T-cell (primary cell): ENCODE measurements at places on chromosomes 4 and X.

GRCh38 chr4:138724530-138724929 is 291.1 kb upstream of the NOCT start:
- DNase-seq: no peak

DNA sequence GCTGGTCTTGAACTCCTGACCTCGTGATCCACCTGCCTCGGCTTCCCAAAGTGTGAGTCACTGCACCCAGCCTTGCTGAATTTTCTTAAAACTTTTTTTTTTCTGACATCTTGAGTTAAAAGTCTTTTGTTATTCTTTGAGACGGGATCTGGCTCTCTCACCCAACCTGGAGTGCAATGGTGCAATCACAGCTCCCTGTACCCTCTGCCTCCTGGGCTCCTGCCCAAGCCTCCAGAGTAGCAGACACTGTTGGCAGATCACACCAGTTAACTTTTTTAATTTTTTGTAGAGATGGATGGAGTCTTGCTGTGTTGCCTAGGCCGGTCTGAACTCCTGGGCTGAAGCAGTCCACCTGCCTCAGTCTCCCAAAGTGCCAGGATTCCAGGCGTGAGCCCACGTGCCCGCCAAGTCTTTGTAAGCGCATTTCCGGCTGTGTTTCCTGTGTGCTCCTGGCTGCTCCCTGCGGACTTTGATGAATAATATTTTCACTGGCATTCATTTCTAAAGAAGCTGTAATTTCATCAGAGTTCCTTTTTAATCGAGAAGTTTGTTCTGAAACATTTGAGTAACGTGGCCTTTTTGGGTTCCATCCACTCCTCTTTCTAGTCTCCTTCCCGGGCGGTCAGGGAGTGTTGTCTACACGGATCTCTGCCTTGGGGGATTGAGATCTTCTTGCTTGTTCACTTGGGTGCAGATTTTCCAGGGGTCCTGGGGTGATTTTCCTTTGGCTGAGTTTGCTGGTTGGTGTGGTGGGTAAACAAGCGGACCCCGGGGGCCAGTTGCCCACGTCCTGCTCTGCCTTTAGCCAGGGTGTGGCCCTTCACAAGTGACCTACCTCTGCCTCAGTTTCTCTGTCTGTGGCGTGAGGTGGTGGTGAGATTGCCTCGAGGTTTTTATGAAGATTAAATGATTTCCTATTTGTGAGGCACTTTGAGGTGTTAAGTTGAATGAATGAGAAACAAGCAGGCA is 44.4 kb downstream of the PCGF3 start:
- no peak for DNase-seq

- no peak for DNase-seq
Measured at GRCh38 chrX:130631011-130631410, 229.2 kb downstream of the RBMX2 start.

DNA sequence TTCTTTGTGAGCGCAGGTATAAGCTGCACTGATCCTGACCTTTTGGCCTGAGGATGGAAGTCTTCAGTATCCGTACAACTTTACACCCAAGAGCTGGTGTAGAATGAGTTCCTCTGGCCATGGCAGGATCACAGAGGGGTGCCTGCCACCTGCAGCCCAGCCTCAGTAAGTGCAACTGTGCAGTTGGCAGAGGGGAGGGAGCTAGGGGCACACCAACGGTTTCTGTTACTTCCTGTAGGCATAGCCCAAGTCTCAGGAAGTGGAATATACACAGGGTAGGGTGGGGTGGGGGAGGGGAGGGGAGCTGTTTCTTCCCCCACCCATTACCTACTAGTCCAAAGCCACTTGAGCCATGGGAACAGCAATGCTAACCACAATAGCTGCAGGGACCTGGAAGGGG is 85.4 kb upstream of the GBA3 start:
- DNase-seq: peak; percentile 4

- DNase-seq: no peak
Measured at GRCh38 chr4:13349096-13349495, 135.0 kb downstream of the RAB28 start.

- DNase-seq: no peak
Measured at GRCh38 chrX:111257733-111258132, 12.6 kb downstream of the CAPN6 start.

DNA sequence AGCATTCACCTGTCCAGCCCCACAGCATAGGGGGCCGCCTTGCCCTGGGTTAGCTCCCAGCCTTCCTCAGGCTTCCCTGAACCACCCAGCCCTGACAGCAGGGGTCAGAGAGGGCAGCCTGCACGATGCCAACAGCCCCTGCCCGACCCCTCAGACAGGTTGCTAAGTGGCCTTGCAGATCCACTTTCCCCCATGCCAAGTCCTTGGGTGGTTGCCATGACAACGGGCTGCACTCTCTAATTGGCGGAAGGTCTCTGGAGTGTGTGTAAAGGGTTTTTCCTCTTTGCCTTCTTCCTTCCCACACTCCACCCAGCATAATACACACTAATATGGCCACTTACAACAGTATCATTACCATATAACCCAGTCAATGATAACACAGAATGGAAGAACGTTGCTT is 99.6 kb upstream of the AFAP1 start:
- no peak for DNase-seq

GRCh38 chr4:20901851-20902250 is 201.6 kb downstream of the PACRGL start:
- DNase-seq: no peak

DNA sequence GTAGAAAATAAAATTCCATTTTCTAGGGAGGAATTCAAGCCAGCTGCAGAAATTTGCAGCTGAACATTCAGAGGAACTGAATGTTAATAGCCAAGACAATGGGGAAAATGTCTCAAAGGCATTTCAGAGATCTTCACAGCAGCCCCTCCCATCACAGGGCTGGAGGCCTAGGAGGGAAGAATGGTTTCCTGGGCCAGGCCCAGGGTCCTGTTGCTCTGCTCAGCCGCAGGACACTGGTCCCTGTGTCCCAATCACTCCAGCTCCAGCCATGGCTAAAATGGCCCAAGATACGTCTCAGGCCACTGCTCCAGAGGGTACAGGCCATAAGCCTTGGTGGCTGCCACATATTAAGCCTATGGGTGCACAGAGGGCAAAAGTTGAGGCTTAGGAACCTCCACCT is 20.4 kb downstream of the FAM13A start:
- no peak for DNase-seq

DNA sequence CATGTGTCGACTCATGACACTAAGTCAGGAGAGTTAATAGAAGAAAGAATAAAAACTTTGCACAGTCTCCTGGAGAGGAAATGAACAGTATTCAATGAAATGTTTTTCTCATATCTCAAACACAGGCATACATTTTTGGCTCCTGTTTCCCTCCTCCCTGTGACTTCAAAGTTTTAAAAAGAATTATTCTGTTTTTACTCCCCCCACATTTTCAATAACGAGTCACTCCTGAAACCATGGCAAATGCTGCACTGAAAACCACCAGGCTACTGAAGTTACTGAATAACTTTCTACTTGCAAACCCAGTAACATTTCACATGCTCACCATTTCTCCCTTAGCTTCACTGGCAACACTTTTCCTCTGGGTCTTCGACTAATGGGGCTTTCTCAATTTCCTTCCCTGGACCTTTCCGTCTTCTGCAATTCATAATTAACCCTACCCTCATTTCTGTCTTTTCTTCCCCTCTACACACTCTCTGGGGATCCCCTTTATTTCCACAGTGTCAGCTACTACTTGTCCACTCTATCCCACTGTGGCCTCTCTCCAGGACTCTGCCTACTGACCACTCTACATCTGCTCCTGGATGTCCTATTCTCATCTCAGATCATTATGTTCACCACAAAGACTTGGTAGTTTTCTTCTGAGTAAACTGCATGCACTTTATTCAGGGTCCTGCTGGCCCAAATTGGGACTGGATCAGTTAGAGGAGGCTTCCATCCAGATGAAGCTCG is 225.8 kb upstream of the ETNPPL start:
- DNase-seq: no peak

DNA sequence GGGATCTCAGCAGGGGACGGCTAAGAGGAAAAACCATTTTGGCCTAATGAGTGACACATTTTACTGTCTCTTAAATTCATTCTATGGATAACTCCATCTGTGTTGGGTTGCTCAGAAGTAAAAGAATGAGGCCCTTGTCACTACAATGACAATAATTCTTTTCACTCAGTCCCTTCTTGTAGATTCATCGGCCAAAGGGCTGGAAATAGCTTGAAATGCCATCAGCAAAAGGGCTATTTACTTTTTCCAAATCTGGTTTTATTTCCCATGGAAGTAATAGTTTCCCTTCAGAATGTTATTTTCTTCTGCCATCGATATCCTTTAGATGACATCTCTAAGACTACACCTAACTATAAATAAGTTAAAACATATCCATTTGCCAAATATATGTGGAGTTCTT is 7.4 kb downstream of the MEPE start:
- no peak for DNase-seq

GRCh38 chr4:87912164-87913004 is 63.1 kb upstream of the SPP1 start:
- DNase-seq: no peak

GRCh38 chr4:158532556-158533231 is 11.0 kb downstream of the RXFP1 start:
- DNase-seq: no peak

DNA sequence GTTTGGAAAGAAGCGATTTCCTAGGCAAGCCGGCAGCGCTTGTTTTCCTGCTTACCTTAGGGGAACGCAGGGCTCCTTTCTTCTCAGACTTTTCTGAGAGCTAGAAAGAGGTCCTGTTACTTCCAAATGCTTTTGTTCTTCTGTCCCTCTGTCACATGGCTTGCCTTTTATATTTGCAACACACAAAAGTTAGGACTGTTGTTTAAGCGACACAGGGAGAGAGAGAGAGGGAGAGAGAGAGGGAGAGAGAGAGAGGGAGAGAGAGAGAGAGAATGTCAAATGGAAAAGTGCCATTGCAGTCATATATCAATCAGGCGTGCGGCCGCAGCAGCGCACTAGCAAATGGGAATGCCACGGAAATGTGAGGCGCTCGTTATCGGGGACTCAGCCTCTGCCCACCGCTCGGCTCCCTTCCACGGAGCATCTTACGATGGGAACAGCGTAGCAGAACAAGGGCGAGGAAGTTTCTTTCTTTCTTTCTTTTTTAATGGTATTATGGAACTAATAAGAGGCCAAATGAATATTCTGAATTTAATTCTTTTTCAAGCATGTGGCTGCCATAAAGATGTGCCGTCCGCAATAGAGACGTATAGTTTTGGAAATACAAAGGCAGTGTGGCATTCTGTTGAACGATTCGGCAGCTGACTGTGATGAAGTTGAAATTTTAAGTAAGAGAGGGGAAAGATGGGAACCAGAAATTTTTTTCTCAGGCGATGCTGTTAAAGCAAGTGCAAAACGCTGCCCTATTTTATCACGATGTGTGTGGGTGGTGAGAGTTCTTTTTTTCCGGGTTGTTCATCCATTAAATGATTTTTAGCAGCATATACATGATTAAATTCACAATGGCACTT is at the start of gene NDP:
Gene NDP, minus strand, starts transcription at position 142 of the 851 bp plus-strand sequence. CDS start 14,745 bp downstream, outside the sequence.
- no peak for DNase-seq

GRCh38 chr4:181592221-181592745 is 650.9 kb upstream of the TENM3 start:
- DNase-seq: no peak

- DNase-seq: peak; percentile 74
Measured at GRCh38 chr4:83083925-83084475, 30.5 kb downstream of the PLAC8 start.

DNA sequence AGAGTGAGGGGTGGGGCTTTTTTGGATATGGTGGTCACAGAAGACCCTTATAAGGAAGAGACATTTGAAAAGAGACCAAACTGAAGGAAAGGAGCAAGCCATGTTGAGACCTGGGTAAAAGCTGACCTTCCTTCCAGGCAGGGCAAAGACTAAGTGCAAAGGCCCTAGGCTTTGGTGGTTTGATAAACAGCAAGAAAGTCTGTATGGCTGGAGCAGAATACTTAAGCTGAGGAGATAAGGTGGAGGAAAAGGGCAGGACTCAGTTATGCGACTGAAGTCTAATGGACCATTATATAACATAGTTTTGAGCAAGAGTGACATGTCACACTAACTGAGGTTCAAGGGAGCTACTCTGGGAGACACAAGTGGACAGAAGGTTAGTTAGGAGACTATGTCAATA is 20.0 kb downstream of the SH3RF1 start:
- DNase-seq: no peak

- peak; percentile 15 for DNase-seq
Measured at GRCh38 chrX:30910124-30910860, 21.2 kb upstream of the TAB3 start.

DNA sequence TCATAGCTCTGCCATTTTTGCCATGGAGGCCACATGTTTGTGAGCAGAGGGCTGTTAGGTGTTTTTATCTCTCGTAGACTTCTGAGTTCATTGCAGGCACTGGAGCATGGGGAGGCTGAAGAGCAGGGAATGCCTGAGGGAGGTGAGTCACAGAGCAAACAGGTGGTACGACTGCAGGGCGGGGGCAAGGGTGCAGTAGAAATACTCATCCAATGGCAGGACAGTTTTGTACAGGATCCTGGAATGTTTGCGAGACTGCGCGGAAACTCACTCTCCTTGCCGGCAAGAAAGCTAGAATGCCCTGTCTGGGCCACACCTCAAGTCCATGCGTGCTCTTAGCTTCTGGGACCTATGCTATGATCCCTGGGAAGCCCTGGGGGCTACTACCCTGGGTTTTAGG is 20.0 kb upstream of the VCX2 start:
- no peak for DNase-seq

- peak; percentile 88 for DNase-seq
Measured at GRCh38 chrX:19682712-19683331, 167.5 kb upstream of the MAP3K15 start.

- no peak for DNase-seq
Measured at GRCh38 chrX:153735274-153735673, 10.6 kb downstream of the ABCD1 start.

GRCh38 chr4:74235135-74235534 is 73.1 kb upstream of the EPGN start:
- no peak for DNase-seq

DNA sequence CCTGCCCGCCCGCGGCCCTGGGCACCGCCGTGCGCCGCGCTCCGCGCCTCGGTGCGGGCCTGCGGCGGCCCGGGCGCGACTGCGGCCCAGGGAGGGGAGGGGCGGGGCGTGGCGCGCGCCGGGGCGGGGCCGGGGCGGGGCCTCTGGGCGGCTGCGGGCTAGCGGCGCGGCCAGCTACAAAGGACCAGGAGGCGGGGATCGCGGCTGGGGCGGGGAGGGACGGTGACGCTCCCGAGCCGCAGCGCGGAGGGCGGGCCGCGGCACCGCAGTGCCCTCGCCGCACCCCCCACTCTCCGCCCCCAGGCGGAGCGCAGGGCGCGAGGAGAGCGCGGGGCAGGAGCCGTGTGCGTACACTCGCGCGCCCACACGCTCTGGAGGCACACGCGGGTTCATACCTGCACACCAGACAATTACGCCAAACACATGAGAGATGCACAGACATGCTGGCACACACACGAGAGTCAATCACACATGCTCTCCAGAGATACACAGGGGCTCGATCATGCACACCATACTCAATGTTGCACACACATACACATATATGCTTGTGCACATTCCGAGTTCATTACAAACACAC is at the start of gene CRMP1:
Gene CRMP1, minus strand, starts transcription at position 83 of the 577 bp plus-strand sequence. CDS start 117 bp downstream, outside the sequence.
- DNase-seq: no peak

GRCh38 chr4:133147921-133148689 is 989 bp upstream of the PCDH10 start:
- no peak for DNase-seq
